A549 treated with AZD2906 at 1 μM for 4 hours (cell line): ENCODE measurements at places on chromosomes 13 and 19. TPM values are rescaled to one million over a fixed set of nuclear protein-coding genes. Genes with fewer than 3 reads are reported as not detected.

PLIN3 gene
- 165 to 190 TPM (median 174 TPM) in 5 replicates for total RNA-seq

COL5A3 gene
- total RNA-seq, result 2.6 to 3.6 TPM (median 2.9 TPM) in 5 replicates

TMEM59L gene
- 4.3 to 7.0 TPM (median 6.3 TPM) in 5 replicates for total RNA-seq

HSPB6 gene
- 0.08 to 0.34 TPM (median 0.24 TPM) in 5 replicates for total RNA-seq

ZNF580 gene
- total RNA-seq, result 26.5 to 56.4 TPM (median 52.5 TPM) in 5 replicates

ZNF575 gene
- 1.2 to 2.6 TPM (median 2.2 TPM) in 5 replicates for total RNA-seq

ZSCAN22 gene
- 2.2 to 2.7 TPM (median 2.6 TPM) in 5 replicates for total RNA-seq

DAND5 gene
- 0.06 to 0.09 TPM (median 0.07 TPM) in 3 of 5 replicates, not detected in the others for total RNA-seq

ZNF100 gene
- total RNA-seq, result not detected in 5 replicates

FAM216B gene
- not detected in 5 replicates for total RNA-seq

KHSRP gene
- total RNA-seq, result 190 to 207 TPM (median 197 TPM) in 5 replicates

KIR3DL2 gene
- total RNA-seq, result not detected in 5 replicates

FBXO27 gene
- total RNA-seq, result 2.8 to 5.9 TPM (median 4.2 TPM) in 5 replicates

KIR2DL1 gene
- not detected in 5 replicates for total RNA-seq

SIGLEC9 gene
- 0.06 TPM in 2 of 5 replicates, not detected in the others for total RNA-seq

ARHGAP33 gene
- 5.4 to 7.6 TPM (median 5.9 TPM) in 5 replicates for total RNA-seq

ANGPTL8 gene
- total RNA-seq, result not detected in 5 replicates

TTC9B gene
- total RNA-seq, result 0.20 to 0.61 TPM (median 0.49 TPM) in 5 replicates

PSG2 gene
- total RNA-seq, result 0.07 TPM in 1 of 5 replicates, not detected in the others

CCDC169 gene
- 0.07 to 0.44 TPM (median 0.29 TPM) in 5 replicates for total RNA-seq

CNN1 gene
- 0.24 to 0.44 TPM (median 0.37 TPM) in 5 replicates for total RNA-seq

CACNA1A gene
- 0.03 to 0.12 TPM (median 0.07 TPM) in 5 replicates for total RNA-seq

LGALS4 gene
- total RNA-seq, result 0.22 to 0.75 TPM (median 0.34 TPM) in 5 replicates

CYP2F1 gene
- total RNA-seq, result not detected in 5 replicates
